ENCODE measurements at places on chromosomes 7 and 10.

- DNase-seq = no peak
Observed at GRCh38 chr10:23190872-23191763, 994 bp upstream of the PTF1A start.

DNA sequence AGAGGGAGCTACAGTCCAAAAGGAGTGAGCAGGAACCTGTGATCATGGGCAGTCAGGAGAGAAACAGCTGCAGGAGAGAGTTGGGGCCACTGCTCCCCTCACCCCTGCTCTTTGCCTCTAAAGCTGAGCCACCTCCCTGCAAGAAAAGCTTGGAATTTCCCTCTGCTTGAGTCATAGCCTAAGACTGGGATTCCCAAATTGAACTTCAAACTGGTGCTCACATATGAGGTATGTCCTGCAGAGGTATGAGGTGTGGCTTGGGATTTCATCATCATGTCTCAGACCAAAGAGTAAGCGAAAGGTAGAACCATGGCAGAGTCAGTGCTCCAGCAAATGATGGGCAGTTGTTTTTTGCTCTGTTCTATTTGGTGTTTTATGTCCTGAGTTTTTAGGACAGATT is 237.1 kb upstream of the NRP1 start:
- DNase-seq = no peak

GRCh38 chr10:130418731-130419130 is 282.5 kb downstream of the GLRX3 start:
- no peak for DNase-seq

- DNase-seq = no peak
Observed at GRCh38 chr7:140333223-140333622, 65.1 kb downstream of the SLC37A3 start.

DNA sequence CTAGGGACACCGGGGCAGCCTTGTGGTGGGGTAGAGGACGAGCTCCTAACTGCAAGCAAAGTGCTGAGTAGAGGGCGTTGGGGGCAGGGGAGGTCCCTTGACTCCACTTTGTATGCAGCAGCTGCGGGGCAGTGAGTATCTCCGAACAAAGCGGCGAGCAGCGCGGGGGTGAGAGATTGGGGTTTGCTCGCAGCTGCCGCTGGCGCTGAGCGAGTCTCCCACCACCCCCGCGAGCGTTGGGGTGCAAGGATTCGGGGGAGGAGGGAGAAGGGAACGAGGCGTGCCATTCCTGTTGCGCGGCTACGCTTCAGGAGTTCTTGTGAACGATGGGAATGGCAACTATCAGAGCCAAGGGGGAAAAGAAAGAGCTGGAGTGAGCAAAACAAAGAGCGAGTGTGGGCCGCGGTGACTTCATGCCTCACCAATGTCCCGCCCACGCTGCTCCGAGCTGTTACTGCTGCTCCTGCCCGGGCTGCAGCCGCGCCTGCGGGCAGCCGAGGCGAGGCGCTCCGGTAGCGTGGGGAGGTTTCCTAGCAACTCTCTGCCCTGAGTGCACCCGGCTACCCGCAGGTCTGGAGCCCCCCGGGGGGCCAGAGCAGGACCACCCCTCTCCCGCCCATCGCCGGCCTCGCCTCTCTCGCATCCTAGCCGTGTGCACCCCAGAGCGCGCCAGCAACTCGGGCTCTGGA is at the start of gene ITGB8:
TSS of gene ITGB8 (plus strand) at position 662 of the 689 bp plus-strand sequence. CDS start 907 bp downstream, outside the sequence.
- no peak for DNase-seq

GRCh38 chr10:22704471-22704911 is 9.9 kb downstream of the PIP4K2A start:
- DNase-seq = no peak

DNA sequence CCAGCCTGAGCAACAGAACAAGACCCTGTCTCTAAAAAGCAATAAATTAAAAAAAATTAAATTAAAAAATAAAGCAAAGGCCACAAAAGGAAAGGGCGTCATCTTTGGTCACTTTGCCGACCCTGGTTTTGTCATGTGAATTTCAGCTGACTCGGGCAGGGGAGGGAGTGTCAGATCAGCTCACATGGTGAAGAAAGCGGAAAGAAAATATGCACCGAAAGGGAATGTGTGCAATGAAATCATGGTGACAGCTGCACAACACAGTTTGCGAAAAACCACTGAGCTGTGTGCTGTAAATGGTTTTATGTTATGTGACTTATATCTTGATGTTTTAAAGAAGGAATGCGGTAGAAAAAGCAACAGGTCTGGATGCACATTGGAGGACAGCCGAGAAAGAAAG is 39.8 kb downstream of the RCC1L start:
- no peak for DNase-seq

DNA sequence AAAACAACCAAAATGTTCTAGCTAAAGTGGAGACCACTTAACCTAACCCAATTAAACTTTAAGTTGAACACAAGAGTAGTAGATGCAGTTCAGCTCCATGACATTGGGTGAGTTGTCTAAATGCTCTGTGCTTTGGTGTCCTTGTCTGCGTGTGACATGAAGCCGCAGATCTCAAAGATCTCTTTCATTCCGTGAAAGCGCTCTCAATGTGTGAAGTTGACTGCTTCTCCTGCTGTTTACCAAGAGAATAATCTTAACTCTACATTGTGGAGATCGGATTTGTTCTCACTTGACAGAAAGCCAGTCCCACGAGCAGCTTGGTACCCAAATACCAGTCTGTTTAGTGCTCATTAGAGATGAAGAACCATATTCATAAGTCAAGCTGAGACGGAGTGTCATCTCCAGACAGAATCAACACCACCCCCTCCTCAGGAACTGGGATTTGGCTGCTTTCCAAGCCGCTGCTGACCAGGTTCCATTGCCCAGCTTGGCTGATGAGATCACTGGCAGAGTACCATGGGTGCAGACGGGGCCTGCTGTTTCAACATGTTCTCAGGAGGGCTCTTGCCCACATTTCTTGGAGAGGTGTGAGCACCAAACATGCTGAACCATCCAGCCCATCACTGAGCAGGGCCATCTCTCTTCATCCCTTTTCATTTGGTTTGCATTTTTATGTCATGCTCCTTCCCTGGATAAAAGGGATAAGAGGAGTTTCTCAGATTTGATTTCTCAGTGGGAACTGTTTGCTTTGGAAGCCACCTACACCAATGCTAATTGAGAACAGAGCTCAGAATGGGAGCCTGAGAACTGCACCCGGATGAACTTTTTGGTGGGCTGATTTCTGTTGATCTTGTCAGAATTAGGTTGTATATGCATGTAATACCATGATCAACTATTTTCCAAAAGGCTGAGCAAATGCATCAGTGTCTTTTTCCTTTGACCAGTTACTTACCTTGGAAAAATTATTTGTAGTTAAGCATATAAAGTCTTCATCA is 95.8 kb upstream of the AGBL3 start:
- DNase-seq = no peak

DNA sequence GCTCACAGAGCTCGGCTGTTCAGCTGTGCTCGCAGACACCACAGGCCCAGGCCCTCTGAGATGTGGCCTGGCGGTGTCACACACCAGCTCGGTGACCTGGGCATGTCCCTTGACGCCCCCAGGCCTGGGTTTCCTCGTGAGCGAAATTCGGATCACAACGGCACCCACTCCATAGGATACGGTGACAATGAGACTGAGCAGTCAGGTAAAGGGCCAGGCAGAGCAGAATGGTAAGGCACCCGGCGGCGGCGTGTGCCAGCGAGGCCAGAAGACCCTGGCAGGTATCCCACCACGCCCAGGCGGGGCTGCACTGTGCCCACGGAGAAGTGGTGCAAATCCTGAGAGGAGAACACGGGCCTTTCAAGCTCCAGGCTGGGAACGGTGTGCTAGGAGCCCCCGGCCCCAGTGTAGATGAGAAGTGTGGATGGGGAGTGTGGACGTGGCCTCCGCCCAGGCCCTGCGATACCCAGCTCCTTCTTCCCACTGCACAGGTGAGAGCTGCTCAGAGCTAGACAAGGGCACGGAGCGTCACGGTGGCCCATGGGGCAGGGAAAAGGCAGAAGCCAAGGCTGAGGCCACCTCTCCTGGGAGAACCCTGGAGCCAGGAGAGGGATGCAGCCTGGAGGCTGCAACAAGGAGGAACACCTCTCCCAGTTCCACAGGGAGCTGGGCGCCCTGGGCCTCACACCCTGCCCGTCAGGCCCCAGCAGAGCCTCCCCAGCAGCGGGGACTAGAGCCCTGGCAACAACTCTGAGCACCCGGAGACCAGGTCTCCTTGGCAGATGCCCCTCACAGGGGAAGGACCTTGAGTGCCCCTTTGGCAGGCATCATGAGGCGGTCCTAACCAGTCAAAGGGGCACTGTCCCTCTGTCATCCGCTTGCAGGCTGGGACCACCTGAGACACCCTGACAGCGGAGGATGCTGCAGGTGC is 219.1 kb downstream of the MAD1L1 start:
- DNase-seq = no peak

- DNase-seq = no peak
Observed at GRCh38 chr7:50835156-50835555, 52.5 kb upstream of the GRB10 start.

GRCh38 chr10:68959695-68960527 is 3.9 kb downstream of the DDX21 start:
- no peak for DNase-seq

- no peak for DNase-seq
Observed at GRCh38 chr7:142428094-142428493, 170.2 kb upstream of the PRSS58 start.

- no peak for DNase-seq
Observed at GRCh38 chr10:25026463-25026862, 10.1 kb downstream of the THNSL1 start.

GRCh38 chr7:157005456-157006204 is 4.8 kb downstream of the MNX1 start:
- no peak for DNase-seq

- no peak for DNase-seq
Observed at GRCh38 chr10:1360011-1360557, 303.9 kb downstream of the WDR37 start.

- DNase-seq = no peak
Observed at GRCh38 chr7:4684846-4685245, 2.8 kb downstream of the FOXK1 start.

- DNase-seq = no peak
Observed at GRCh38 chr7:7131273-7131672, 51.1 kb upstream of the C1GALT1 start.

GRCh38 chr7:33685503-33685902 is 219.8 kb upstream of the BMPER start:
- DNase-seq = no peak

GRCh38 chr7:26853788-26854393 is 10.5 kb downstream of the SKAP2 start:
- no peak for DNase-seq

- no peak for DNase-seq
Observed at GRCh38 chr7:95056107-95056739, 148.8 kb downstream of the PPP1R9A start.

DNA sequence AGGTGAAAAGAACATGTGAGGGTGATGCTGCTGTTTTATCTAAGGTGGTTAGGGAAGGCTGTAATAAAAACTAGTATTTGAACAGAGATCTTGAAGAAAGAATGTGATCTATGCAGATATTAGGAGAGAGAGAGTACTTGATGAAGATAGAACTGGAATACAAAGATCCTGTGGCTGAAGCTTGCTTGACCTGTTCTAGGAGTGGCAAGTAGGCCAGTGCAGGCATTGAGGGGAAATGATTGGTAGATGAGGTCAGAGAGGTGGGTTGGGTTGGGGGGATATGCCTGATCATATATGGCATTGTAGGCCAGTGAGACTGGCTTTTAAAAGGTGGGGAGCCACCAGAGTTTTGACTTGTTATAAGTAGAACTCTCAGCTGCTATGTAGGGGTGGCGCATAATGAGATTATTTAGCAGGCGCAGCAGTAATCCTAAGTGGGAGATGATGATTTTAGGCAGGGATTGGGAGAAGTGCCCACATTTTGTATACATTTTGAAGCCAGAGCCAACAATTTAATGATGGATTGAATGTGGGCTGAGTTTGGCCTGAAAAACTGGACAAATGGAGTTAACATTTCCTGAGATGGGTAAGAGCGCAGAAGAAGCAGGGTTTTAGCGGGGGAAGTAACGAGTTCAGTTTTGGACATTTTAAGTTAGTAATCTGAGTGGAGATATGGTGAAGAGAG is 8.2 kb downstream of the CCSER2 start:
- no peak for DNase-seq

DNA sequence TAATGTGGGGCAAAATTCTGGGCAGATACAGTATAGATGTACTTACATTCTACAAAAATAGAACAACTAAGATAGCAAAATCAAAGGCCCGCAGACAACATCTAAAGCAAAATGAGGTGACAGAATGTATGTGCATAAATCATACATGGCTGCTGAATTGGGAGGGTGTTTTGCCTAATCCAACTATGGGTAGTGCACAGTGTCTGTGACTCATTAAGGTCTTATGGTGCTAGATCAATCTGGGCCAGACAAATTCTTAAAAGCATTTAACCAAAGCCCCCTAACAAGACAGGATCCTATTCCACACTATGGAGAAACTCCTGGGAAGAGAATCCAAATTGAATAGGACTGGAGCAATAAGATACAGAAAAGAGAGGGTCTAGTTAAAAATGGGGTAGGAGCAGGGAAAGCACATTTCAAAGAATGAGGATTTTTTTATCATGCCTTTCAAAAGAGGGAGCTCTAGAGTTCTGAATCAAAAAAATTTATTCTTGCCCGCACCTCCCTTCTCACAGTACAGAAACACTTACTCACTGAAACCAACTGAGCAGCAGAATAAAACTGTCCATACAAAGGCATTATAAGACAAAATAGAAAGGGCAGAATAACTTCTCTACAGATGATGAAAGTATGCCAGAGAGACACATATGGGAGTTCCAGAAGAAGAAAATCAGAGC is 181.3 kb downstream of the RNLS start:
- DNase-seq = no peak

GRCh38 chr7:16318463-16318862 is 102.9 kb downstream of the CRPPA start:
- no peak for DNase-seq

DNA sequence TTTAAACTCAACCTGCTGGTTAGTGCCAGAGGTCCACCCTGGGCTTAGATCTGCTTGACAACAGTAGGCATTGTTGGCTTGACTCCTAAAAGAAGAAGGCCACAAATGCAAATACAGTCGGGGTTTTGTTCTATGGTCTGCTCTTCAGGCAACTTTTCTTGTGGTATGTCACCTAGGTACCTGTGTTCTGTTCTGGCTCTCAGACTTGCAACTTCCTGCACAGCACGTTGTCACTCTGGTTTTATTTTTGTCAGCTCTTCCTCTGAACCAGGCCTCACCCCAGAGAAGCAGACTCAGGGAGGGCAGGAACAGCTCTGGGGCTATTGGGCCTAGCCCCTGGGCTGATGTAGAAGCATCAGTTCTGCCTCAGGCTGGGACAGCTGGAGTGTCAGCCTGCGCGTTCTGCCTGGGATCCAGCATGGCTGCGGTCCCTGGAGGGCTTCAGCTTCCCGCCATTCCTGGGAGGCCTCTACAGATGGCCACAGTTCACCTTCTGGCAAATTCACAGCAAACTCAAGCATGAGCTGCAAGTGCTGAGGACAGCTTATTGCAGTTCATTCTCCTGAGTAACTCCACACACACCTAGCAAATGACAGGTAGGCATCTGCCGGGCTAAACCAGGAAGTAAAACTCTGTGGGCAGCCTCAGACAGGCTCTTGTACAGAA is 11.0 kb upstream of the PDCD4 start:
- DNase-seq = peak; percentile 40

DNA sequence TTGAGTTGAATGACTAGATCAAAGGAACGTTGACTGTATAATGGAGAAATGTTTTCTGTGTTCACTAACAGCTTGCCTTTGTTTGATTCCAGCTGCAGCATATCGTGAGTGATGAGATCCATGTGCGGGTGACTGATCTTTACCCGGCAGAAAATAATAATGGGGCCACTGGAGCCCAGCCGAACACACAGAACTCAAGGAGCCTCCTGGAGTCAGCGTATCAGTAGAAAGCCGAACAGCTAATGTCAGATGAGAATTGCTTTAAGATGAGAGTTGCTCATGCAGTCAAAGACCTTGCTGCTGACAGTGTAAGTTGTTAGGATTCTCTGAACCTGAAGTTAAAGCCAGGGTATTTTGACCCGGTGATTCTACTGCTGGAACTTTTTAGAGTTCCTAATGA is 34.3 kb upstream of the MTPAP start:
- DNase-seq = no peak

Data from central memory CD8-positive, alpha-beta T cell (primary cell).